ENCODE measurements at places on chromosomes 3 and 15.

DNA sequence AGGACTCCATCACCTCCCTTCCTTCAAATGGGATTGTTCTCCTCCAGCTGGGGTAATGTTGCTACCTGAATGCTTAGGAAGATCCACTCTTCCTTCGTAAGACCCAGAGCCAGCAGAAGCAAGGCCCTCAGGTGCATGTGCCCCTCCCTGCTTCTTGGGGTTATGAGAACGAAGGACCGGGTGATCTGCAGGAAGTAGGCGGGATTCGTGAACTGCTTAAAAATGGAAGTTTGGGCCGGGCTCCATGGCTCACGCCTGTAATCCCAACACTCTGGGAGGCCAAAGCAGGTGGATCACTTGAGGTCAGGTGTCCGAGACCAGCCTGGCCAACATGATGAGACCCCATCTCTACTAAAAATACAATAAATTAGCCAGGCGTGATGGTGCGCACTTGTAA is 8.0 kb downstream of the TLR9 start:
- no peak for DNase-seq

DNA sequence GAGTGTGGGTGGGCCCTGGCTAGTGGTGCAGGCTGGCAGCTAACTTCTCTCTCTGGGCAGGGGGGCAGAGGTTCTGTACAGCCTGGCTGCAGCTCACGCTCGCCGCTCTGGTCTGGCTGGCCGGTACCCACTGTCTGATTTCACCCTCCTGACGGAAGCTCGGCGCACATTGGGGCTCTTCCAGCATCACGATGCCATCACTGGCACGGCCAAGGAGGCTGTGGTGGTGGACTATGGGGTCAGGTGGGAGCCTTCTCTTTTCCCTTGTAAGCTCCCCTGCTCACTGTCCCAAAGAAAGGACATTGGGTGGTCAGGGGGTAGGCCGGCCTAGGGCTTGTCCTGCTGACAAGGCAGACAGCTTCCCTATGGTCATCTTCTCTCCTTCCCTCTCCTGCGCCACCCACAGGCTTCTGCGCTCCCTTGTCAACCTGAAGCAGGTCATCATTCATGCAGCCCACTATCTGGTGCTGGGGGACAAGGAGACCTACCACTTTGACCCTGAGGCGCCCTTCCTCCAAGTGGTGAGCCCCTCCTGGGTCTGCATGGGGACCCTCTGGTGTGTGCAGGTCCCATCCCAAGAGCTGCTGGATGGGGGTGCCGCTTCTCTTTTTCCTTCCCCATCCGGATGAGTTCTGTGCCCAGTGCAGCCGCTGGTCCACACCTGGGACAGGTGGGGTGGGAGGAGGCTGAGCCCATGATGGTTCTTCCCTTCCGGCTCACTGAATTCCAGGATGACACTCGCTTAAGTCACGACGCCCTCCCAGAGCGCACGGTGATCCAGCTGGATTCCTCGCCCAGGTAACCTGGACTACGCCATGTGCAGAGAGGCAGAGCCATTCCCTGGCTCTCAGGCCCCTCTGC is 7.6 kb downstream of the MAN2A2 start:
- DNase-seq = no peak

DNA sequence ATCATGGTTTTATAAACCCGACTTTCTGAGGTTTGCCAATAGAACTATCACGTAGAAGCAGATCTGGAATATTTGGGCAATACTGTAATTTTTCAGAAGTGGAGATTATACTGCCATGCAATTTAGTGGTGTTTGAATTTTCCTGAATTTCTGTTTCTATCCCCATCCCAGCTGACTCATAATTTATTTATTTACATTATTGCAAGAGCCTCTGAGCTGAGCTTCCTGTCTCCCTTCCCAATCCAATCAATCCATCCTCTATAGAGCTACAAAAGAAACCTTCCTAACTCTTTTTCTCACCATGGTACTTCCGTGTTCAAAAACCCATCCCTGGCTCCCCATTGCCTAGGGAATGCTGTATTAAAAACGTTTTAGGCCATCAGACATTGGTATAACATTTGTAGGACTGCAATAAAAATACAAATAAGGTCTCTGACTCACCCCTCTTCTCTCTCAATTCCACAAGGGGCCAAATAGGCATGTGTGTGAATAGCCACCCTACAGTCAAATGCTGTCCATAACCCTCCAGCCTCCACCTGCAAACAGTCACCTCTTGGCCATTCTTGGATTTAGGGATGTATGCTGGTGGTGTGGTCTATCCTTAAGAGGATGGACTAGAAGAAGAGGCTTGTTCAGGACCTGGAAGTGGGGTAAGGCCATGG is 190.7 kb downstream of the CD47 start:
- no peak for DNase-seq

- no peak for DNase-seq
Measured at GRCh38 chr15:72233769-72234168, 2.8 kb upstream of the PKM start.

DNA sequence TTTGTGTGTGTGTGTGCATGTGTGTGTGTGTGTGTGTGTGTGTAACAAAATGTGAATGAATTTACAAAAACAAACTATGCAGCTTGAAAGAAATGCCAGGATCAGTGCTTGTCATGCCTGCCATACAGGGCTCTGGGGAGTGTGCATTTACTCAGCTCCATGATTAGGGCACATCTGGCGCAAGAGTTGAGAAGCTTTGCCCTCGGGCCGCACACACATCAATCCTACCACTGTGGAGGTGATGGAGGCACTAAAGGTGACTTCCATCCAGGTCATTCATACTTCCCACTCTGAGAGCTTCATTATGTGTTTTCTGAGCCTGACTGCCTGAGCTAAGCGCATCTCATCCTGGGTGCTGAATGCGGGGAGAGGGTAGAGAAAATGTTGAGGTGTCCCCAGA is 72.0 kb upstream of the ZBED2 start:
- no peak for DNase-seq

DNA sequence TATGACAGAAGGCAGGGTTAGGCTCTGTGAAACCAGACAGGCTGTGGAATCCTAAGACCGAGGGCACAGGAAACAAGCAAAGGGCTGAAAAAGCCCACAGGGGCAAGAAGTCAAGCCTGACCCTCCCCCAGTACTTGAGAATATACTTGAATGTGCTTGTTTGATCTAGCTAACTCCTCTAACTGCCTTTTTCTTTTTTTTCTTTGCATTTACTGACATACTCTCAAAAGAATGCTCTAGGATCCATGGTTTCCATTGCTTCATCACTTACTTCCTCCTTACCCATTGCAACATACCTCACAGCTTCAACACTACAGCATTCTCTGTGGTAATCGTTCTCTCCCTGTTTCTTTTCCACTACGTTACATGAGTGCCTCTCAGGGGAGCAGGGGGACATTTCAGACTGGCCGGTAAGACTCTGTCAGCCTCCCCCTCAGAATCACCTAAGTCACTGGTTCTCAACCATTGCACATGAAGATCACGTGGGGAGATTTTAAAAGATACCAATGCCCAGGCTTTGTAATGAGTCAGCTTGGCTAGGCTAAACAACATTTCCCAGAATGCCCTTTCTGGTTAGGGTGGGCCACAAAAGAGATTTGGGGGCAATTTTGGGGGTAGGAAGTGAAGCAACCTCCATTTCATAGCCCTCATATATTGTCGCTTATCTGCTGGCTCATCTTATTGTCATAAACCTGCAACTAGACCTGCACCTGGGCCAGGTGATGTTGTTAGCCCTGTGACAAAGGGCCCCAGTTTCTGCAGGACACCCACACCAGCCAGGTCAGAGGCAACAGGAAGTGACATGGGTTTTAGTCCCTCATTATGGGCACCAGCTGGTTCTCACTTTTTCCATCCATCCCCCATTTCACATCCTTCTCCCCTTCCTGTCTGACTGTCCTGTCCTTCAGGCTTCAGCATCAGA is 24.6 kb upstream of the RSL24D1 start:
- no peak for DNase-seq

GRCh38 chr3:71062952-71063772 is 520.4 kb downstream of the FOXP1 start:
- no peak for DNase-seq

- DNase-seq = peak; percentile 72
Measured at GRCh38 chr15:64774629-64775493, 528 bp downstream of the RBPMS2 start.

- DNase-seq = no peak
Measured at GRCh38 chr3:157070678-157070999, 89.3 kb downstream of the CCNL1 start.

DNA sequence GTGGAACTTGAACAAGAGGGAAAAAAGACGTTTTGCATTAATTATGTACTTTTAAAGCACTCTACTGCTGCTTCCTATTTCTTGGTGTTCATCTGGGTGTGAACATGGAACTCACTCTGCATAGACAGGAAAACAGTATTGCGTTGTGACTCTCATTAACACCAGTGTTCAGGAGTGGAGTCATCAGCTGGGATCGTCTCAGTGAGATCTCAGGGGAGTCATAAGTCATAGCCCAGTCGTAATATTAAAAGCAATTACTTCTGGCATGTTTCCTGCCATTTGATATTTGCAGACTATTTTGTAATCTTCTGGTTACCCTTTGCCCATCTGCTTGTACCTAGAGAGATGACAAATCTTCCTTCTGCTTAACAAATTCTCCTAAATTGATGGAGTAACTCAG is 462.0 kb upstream of the ATP11B start:
- no peak for DNase-seq

GRCh38 chr3:102036017-102036416 is 186.7 kb downstream of the NFKBIZ start:
- no peak for DNase-seq

- DNase-seq = no peak
Measured at GRCh38 chr3:194130188-194130587, 5.8 kb upstream of the HES1 start.

GRCh38 chr15:48066456-48066855 is 54.3 kb upstream of the SLC24A5 start:
- DNase-seq = no peak

DNA sequence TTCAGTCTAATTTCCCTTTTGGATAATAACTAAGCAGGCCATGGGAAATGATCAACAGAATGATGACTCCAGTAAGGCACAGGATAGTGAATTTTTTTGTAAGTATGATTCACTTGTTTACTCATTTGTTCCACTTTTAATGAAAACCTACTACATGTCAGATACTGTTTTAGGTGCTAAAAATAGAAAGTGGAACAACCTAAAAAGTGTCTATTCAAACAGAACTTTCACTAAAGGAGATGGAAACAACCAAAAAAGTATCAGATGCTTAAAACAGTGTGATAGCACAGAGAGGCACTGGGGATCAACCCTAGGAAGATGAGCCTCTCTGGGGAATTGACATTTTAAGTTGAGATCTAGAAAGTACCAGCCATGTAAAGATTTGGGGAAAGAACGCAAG is 11.1 kb downstream of the RYK start:
- no peak for DNase-seq

DNA sequence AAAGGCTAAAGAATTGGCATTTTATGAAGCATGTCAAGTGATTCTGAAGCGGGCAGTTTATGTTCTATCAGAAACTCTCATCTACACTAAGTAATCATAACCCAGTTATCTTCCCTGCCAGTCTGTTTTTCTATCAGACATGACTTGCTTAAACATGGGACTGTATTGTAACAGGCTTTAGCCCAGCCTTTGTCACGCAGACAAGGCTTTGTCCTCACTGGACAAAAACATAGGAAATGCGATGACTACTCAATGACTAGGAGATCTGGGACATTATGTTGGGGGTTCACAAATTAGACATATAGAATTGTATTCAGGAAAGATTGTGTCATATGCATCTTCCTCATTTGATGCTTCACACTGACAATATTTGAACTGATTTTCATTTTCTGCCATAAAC is 115.5 kb downstream of the GADL1 start:
- no peak for DNase-seq

DNA sequence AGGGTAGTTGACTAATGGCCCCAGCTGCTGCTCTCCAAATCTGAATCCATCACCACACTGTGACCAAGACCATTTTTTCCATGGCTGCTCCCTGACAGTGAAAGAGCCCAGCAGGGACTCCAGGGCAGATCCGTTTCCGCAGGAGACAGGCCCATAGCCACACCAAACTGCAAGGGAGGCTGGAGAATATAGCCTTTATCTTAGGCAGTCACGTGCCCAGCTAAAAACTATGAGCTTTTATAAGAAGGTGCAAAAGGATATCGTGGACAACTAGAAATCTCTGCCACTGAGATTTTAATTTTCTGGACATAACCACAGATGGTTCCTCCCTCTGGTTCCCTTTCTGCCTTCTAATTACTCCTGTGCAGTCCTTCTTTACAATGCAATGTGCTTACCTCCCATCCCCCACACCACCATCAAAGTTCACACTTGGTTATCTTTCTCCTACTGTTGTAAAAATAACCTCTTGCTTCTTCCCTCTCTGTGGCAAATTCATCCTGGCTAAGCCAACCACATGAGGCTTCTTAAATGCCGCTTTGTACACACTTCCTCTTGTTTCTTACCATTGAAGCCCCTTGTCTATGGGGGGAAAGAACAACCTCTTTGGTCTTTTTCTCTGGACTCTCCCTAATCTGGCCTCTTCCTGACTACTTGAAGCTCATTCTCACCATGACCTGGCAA is 233.7 kb downstream of the SHQ1 start:
- no peak for DNase-seq

DNA sequence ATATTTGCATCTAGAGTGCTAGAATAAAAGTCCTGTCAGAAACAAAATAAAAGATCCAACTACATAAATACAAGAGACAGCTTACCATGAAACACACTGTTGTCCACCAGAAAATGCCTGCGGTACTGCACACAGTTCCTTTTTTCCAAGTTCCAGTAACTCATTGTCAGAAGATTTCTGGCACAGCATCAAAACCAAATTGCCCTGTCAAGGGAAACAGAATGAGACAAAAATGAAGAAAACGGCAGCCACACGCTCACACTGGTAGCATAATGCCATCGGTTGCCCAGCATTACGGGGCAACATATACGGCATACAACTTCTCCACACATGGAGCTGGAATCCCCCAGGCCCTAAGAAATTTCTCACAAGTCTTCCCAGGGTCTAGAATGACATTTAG is 40.8 kb downstream of the PLCH1 start:
- DNase-seq = no peak

DNA sequence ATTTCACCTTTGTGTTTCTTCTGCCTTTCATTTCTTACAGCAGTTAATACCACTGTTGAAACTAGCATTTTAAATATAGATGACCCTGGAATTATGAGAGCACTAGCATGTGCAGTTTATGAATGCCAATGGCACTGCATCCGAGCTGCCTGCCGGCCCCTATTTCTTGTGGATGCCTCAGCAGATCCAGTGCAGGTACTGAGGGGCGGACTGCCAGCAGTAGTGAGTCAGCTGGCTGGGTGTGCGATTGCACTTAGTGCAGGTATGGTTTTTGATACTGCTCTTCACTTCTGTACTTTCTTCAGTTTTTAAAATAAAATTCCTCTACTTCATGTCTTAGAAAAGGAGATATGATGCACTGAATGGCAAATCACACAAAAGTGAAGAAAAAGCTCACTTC is 453.0 kb downstream of the DIPK2A start:
- no peak for DNase-seq
